ENCODE measurements at places on chromosomes 4 and X.

DNA sequence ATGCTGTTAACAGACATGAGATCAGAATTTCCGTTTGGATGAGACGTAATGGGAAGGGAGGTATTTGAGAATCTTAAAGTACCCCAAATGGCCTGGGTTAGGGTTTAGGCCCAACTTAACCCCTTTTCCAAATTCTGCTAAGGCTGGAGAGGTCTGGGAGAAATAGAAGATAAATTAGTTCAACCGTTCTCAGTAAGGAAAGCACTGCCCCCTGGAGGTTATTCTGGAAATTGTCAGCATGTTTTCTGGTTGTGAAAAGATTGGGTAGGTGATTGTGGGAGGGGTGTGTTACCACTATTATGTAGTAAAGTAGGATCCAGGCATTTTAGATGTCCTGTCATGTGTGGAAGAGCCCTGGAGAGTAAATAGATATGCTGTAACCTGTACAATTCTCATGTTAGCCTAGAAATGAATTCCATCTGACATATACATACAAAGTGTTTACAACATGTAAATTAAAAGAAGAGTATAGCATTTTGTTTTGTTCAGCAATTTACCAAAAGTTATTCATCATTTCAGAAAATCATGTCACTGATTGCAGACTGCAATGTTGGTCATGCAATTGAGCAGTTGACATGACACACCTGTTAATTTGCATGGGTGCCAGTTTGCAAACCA, 26.8 kb upstream of the GRXCR1 start:
- DNase-seq: peak; percentile 29

GRCh38 chrX:129577473-129577872, 37.4 kb downstream of the OCRL start:
- peak; percentile 87 for DNase-seq

DNA sequence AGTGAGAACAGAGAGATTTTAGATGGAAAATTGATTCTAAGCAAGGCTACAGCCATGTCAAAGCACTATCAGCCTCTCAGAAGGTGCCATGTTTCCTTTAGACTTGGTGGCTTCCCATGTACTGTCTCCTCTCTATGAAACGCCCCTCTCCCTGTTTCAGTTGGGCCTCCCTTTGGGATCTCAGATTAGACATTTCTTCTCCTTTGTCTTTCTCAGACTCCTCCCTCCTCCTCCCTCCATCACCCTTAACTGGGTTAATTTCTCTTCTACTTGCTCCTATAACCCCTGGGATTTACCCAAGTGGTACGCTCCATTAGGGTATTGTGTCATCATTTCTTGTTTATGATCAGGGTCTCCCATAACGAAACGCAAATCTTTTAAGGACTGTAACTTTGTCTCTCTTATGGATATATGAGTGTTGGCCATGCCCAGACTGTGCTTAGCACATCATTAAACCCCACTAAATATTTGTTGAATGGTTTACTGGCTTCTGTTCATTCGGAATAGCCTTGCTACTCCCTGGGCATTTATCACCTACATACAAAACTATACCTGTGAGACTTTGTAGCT, 106.8 kb downstream of the FAM9B start:
- no peak for DNase-seq

- peak; percentile 96 for DNase-seq
These were observed 173.7 kb downstream of the PABPC4L start for GRCh38 chr4:134027931-134028330.

DNA sequence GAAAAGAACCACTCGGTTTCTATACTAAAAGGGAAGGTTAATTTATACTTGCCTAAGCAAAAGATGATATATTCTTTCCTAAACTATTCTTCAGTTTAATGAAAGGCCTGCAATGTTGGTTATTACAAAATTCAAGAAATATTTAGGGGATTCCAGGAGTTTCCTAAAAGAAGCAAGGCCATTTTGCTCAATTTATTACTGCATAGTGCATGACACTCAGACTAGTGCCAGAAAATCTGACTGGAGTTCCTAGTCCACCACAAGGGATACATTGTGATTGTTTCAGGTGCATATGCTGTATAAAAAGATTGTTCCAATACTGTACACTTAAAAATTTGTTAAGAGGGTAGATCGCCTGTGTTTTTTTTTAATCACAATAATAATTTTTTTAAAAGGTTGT, 78.7 kb downstream of the CAPN6 start:
- no peak for DNase-seq

GRCh38 chr4:29553846-29554245, 1166.3 kb upstream of the PCDH7 start:
- DNase-seq: peak; percentile 44

DNA sequence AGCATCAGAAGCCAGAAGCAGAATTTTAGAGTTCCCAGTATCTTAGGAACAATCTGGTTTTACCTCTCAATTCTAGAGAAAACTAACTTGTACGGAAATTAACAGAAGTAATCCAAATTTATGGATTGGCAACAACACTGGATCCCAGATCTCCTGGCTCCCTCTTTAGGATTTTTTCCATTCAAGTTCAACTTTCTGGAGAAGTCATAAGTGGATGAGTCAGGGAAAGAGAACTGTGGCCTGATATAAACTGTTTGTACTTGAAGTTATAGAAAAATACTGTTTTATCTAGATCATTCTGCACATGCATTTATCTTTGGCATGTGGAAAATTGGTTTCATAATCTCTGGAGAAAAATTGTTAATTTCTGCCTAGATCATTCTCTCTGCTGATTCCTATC, 380.4 kb downstream of the PCDH7 start:
- DNase-seq: peak; percentile 68

GRCh38 chr4:16205298-16206164, 20.7 kb downstream of the TAPT1 start:
- peak; percentile 41 for DNase-seq

- DNase-seq: no peak
These were observed 105.9 kb downstream of the TEX13A start for GRCh38 chrX:105114554-105115130.

DNA sequence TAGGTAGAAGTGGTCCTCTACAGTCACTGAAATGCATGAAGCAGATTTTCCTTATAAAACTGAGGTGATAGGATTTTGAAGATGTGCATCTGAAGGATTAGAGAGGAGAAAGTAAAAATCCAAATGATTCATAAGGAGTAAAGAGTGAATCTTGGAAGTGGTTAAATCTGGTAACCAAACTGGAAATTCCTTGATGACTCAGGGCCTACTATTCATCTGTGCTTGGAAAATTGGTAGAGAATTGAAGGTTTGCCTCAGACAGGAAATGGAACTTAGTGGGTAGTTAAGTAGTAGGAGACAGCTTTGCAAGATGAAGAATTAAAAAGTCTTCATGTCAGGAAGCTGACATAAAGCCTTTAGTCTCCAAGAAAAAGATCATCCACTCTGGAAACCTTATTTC, 368.9 kb upstream of the CTSO start:
- peak; percentile 75 for DNase-seq

- no peak for DNase-seq
These were observed 715.8 kb downstream of the CCSER1 start for GRCh38 chr4:90842960-90843359.

DNA sequence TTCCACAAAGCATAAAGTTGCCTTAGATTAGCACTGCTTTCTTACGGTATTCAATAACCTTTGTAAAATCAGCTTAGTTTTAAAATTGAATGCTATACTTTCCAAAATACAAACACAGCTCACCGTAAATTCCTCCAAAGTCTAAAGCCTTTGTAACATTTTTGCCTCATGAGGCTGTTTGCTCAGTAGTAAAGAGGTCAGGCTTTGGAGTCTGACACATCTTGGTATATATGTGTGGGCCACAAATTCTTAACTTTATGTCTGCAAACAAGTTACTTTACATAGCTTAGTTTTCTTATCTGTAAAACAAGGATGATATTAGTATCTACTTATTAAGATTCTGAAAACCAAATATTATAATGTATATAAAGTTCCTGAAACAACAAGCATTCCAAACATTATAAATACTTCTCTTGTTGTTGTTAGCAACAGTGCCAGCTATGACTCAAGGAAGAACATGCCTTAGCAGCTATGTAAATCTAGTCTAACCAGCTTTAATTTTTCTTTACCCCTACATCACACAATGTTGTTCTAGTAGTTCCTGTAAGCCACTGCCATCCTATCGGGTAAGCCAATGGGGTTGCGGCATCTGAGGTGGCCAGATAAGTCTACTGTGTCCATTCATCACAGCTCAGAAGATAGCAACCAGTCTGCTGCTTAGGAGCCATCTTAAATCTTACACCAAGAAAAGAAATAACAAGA, 709.0 kb downstream of the KLHL13 start:
- no peak for DNase-seq

- DNase-seq: no peak
These were observed 165.4 kb upstream of the LDB2 start for GRCh38 chr4:17063888-17064287.

DNA sequence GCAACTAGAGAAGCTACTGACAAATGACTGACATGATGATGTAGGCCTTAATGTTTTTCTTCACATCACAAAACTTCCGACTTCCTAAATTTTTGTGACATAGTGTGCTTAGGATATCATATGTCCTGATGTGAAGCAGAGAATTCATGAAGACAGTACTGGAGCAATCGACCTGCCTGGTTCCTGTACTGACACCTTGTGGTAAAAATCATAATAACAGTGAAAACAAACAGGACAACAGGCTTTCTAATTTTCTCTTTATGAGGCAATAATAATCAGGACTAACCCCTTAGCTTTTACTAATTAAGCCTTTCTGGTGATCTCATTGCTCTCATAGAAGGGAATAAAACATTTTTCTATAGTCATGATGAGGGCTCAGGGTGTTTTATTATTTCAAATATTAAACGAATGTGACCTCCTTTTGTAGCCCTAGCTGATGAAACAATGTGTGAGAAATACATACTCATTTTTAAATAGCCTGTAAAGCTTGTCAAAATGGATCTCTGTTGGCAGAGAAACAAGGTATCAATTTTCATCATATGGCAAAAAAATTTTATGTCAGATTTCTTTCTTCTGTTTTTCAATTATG, 158.4 kb downstream of the TENT5D start:
- peak; percentile 5 for DNase-seq

DNA sequence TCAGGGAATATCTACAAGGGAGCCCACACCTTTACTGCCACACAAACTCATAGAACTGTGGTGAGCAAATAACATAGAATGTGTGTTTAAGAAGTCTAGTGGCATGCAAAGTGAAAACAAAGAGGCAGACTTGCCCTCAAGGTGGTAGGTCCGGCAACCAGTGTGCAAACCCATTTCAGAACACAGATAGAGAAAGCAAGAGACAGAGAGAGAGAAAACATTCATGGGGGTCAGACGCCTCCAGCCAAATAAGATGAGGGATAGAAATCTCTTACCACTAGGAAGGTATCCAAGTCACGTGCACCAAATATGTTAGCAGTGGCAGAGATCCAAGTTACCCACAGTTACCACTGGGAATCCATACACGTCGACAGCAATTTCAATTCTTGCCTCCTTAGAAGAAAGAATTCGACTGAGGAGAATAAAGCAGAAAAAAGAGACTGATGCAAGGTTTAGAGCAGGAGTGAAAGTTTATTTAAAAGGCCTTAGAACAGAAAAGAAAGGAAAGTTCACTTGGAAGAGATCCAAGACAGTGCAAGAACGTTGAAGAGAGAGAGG, 252.8 kb downstream of the NAP1L3 start:
- no peak for DNase-seq

DNA sequence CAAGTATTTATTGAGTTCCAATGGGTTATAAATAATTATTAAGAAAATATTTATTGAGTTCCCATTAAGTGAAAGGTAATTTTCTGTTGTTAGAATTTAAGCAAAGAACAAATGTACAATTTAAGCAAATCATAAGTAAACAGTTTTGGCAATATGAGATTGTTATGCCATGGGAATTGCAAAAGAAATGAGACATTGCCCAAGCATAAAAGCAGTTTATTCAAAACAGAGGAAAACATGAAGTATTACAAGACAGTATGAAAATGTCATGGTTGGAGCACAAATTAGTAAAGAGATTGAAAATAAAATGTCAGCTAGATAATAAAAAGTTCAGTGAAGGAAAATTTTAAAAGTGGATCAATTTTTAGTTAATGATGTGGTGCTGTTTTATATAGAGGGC, 706.1 kb upstream of the EPHA5 start:
- peak; percentile 61 for DNase-seq

DNA sequence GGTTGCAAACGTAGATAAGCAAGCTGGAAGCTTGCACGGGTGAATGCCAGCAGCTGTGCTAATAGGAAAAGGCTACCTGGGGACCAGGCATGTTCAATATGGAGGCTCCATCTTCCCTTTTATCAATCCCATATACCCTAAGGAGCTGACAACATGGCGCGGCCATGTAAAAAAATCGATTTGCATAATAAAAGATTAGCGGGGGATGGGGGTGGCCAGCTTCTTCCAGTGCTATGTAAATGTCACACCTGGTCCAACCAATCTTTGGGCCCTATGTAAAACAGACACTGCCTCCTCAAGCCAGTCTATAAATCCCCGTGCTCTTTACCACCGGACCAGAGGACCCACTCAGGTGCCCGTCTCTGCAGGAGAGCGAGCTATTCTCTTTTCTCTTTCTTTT, 128.2 kb downstream of the GPAT3 start:
- no peak for DNase-seq

DNA sequence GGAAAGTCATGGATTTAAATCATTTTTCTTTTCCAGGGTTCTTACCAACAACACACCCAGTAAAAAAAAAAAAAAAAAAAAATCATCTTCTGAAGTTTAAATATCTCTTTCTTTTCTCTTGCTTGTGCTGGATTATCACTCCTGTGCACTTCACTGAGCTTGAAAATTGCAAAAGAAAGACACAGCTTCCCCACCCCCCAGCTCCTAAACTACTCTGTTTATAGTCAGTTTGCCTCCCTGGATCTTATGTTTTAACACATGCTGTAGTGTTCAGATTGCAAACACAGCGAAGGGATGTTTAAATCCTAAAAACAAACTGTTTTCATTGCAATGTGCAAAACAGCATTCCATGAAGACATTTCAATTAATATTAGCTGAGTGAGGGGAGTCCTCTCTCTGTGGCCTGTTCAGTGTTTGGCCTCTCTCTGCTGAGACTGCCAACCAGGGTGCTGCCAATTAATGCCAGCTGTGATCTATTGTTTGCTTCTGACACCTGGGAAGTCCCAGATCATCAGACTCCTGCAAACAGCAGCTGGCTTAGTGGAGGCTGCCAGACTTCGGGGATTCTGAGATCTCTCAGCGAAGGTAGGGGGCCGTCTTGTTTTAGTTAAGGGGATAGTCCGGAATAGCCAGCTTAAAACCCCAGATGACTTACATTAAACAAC, 171.1 kb upstream of the PITX2 start:
- DNase-seq: peak; percentile 64

GRCh38 chr4:24477919-24478318, 106.4 kb downstream of the DHX15 start:
- peak; percentile 55 for DNase-seq

DNA sequence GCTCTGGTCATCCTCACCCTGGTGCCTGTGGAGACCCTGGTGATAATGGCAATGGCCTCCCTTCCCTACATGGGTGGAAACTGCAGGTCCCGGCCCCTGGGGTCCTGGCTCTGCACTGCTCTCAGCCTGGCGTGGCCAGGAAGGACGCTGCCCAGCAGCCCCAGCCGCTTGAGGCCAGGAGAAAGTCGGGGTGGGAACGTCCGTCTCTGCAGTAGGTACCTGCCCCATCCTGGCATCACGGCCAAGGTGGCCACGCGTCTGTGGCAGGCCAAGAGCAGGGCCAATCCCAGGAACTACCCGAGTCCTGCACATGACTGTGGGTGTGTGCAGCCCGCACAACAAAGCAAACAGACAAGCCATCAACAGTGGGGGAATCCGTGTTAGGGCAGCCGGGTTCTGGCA, 33.8 kb downstream of the FGFRL1 start:
- no peak for DNase-seq

- no peak for DNase-seq
These were observed 137.1 kb downstream of the NDST3 start for GRCh38 chr4:118171381-118171780.

All from amniotic epithelial cell (primary cell).